ENCODE measurements at places on chromosomes 5 and 9. TPM values are rescaled to one million over a fixed set of nuclear protein-coding genes. Genes with fewer than 3 reads are reported as not detected.

GKAP1 gene
- total RNA-seq, result 2.7 TPM

ANKRA2 gene
- total RNA-seq, result 11.2 TPM

SARDH gene
- total RNA-seq, result 1.8 TPM

TEX48 gene
- not detected for total RNA-seq

GCNT4 gene
- total RNA-seq, result 3.2 TPM

OR1J2 gene
- not detected for total RNA-seq

FOXD4L3 gene
- total RNA-seq, result not detected

LCN12 gene
- total RNA-seq, result not detected

SLC25A2 gene
- total RNA-seq, result not detected

ANKRD18A gene
- 2.4 TPM for total RNA-seq

RNF208 gene
- total RNA-seq, result 4.2 TPM

UNC5A gene
- total RNA-seq, result 1.1 TPM

DNA sequence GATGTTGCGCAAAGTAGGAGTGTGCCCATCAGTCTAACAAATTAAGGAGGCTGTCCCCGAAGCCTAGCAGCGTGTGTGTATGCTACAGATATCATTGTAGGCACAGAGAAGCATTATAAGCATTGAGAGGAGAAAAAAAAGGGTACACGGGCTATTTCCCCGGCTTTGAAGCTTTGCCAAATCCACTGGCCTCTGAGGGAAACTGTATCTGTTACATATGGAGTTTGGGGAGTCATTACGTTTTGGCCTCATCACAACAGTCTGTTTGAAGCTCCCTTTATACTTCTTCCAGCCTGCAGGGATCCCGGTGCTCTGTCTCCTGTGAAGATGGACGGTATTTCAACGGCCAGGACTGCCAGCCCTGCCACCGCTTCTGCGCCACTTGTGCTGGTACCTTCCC lies 205.9 kb downstream of the RFK start:
- DNase-seq, result no peak

GRCh38 chr5:30768056-30768690 lies 425.3 kb upstream of the CDH6 start:
- no peak for DNase-seq

GRCh38 chr9:121218357-121219027 lies 16.8 kb upstream of the RAB14 start:
- no peak for DNase-seq

DNA sequence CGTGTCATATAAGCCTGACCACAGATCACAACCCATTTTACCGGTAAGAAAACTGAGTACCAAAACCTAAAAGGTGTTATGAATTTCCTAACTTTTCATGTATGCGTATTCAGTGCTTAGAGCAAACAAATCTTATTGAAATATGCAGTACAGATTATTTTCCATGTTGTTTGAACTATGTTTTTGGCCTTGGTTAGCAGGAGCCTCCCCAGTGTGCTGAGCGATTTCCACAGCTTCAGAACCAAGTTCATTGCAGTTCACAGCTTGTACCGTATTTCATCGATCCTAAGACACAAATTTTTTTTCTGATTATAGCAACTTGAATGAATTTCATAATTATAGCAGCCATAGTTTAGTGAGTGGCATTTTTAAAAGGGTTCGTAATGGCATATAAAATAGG lies 13.7 kb downstream of the ADAMTSL1 start:
- DNase-seq, result no peak

DNA sequence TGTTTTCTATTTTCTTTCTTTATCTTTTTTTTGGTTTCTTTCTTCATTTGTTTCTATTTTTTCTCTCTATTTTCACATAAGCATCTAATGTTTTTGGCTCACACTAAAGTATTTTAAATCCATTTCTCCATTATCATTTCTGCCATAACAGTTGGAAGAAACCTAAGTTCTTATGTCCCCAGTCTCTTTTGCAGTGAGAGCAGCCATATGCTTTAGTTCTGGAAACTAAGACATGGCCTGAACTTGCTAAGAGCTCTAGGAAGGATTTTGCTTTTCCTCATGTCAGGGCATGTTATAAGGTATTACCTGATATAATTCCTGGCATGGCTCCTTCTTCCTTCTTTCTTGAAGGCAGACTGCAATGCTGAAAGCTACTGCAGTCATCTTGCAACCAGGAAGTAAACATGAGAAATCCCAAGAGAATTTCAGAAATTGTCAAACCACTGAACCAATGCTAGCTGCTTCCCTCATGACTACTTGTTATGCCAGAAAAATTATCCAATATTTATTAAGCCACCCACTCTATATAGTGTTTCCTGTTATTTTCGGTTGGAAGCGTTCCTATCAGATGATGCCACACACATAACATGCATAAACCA lies 171.1 kb downstream of the TAF11L14 start:
- DNase-seq, result peak; percentile 5

DNA sequence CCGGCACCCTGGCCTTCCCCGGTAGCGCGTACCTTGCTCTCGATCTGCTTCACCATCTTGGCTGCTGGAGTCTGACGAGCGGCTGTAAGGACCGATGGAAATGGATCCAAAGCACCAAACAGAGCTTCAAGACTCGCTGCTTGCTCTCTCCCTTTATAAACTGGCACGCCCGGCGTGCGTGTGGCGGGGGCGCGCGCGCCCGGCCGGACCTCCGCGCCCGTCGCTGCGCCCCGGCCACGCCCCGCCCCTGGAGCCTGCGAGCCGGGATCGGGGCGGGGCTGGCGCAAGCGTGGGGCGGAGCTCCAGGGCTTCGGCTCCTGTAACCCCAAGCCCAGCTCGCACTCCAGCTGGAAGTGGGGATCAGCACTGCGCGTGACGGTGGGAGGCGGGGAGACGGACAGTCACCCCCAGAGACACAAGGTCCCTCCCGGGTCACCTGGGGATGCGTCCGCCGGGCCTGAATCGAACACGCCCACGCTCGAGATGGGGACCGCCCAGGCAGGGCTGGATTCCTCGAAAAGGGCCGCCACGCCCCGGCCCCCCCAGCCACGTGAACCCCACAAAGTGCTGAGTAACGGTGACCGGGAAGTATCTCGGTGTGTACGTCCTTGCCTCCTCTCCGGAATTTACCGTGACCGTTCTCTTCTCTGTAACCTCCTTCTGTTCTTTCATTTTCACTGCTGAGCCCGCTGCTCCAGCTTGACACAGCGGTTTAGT lies at the start of gene TXN:
TSS of gene TXN (minus strand) at position 128 of the 717 bp plus-strand sequence. CDS start at position 56, 72 bp downstream.
- DNase-seq, result no peak

DNA sequence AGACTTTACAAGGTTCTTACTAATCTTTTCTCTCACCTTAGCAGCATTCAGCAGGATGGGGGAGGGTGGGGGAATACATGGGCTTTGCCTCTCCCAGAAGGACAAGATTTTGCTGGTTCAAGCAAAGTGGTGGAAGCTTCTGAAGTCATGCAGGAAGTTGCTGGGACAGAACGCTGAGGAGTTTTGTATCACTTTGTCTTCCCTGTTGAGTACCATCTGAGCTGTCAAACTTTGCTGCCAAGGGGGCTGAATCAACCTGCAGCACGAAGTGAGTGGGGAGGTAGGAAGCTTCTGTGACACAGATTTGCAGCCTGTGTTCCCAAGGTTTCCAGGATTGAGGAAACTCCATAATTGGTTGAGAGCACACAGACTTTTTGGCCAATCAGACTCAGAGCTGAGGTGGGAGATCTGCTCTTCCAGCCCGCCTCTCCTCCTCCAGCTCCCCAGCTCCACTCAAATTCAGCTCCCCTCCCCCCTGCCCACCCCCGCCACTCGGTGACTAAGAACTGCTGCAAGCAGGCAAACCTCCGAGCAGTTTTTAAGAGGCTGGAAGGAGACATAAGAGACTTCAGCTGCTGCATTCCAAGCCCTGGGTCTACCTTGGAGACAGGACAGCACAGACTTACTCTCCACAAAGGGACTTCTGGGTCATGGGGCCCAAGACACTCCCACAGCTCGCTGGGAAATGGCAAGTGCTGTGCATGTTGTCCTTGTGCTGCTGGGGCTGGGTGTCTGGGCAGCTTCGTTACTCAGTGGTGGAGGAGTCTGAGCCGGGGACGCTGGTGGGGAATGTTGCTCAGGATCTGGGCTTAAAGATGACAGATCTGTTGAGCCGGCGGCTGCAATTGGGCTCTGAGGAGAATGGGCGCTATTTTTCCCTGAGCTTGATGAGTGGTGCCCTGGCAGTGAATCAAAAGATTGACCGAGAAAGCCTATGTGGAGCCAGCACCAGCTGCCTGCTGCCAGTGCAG lies at the start of gene PCDHGC5:
TSS of gene PCDHGC5 (plus strand) at position 491 of the 971 bp plus-strand sequence. CDS start at position 651, 160 bp downstream.
- no peak for DNase-seq

DNA sequence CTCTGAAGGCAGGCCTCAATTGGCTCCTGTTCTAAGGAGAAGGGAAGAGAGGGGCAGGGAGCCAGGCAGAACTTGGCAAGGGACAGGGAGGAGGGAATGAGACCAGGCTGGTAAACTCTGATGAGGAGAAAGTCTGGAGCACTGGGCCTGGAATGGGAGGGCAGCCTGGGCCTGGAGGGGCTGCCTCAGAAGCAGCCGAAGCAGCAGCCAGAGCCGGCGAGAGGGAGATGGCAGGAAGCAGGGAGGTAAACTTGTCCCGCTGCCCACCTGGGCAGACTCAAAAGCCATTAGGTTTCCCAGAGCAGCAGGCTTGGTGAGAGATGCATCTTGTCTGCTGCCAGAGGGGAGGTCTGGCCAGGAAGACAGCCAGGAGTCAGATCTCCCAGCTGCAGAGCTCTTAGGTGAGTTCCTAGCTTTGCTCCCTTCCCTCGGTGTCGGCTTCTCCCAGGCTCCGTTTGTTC lies 37.0 kb upstream of the CRB2 start:
- DNase-seq, result no peak

- DNase-seq, result no peak
These were observed at the start of gene NIPSNAP3A for GRCh38 chr9:104747565-104748358. Gene NIPSNAP3A, plus strand, starts transcription at chr9:104747683. Its CDS starts 110 bp downstream, at chr9:104747793.

- DNase-seq, result no peak
These were observed 680 bp downstream of the GOLPH3 start for GRCh38 chr5:32173267-32174010.

DNA sequence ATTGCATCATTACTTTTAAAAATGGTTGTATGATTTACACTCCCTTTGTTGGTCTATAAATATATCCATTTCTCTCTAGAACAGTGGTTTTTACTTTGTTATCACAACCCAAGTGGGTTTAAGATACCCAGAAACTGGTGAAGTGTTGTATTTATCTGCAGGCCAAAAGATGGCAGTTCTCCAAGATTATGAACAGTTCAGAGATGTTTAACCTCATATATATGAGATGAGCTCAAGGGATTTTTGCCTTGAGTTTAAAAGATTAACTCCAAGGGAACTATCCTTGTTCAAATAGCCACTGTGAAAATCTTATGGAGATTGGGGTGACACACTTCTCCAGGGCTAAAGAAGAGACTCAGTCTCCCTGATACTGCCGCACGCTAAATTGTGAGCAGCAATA lies 572.6 kb downstream of the TLE4 start:
- DNase-seq, result no peak

DNA sequence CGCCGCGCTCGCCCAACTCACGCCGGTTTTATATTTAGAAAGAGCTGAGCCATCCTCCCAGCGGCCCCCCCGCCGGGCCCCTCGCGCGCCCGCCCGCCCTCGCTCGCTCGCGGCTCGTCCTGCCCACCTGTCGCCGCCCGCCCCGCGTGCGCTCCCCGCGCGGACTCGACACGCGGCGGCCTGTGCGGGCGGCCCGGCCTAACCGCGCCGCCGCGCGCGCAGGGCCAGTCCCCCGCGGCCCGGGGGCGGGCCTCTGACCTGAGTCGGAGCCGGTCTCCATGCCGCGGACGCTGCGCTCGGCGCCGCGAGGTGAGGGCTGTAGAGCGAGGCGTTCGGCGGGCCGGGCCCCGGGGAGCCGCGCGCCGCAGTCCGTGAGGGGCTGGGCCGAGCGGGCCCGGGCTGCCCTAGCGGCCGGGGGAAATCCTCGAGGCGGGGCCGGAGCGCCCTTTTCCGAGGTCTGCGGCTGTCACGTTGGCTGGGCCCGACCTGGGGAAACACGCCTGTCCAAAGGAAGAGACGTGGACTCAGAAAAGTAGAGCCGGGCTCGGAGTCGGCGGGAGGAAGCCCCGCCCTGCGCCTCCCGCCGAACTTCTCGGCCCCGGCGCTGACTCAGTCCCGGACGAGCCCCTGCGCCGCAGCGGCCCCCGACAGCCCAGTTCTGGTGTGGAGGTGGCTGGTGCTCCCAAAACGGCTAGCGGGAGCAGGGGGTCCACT lies at the start of gene ECPAS:
TSS of gene ECPAS (minus strand) at position 526 of the 714 bp plus-strand sequence. CDS start 11,465 bp downstream, outside the sequence.
- no peak for DNase-seq

DNA sequence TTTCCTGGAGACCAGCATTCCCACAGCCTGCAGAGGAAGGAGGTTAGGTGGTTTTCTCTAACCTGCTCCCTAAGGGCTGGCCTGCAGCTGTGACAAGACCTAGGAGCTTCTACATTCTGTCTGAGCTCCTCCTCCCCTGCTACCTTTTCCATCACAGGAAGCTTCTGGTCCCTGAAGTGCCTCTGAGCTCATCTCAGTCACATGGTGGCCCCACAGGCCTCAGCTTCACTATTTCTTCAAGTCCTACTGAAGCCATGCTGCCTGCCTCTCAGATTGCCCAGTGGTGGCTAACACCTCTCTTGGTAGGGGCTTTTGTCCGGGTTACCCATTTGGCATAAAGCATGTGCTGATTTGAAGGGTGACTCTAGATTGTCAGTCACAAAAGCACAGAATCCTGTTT lies 259.4 kb downstream of the CRB2 start:
- DNase-seq, result no peak

GRCh38 chr5:160626322-160626721 lies 204.7 kb downstream of the PTTG1 start:
- DNase-seq, result no peak

DNA sequence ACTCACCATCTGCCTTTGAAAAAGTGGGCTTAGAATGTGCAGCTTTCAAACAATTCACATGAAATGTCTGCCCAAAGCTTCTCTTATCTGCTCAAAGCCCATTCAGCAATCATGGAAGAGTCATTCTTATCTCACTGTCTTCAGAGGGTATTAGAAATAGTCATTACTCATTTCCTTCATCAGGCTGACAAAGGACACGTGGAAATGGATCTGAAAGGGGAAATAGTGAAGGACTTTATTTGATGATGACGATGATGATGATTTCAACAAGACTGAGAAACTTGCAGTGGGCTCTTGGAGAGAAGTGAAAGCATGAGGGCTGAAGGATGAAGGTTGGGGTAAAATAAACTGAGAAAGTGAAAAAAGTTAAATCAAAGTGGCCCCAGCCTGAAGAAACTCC lies 194.3 kb downstream of the SMARCA2 start:
- DNase-seq, result no peak

- DNase-seq, result peak; percentile 56
These were observed 47.5 kb downstream of the NLN start for GRCh38 chr5:65769539-65769938.

DNA sequence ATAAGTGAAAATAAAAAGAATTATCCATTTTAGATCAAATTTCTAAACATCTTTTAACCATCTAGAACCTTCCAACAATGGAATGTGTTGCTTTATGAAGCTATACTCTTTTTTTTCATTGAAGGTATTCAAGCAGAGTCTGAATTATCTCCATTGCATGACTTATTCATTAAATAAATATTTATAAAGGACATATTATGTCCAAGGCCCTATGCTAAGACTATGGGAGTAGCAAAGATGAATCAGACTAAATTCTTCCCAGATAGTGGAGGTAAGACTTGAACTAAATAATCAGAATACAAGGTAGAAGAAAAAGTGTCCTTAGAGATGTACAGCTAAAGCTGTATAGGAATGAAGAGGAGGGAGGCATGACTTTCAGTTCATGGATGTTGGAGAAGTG lies 215.5 kb upstream of the RGMB start:
- DNase-seq, result no peak

- no peak for DNase-seq
These were observed 996.3 kb upstream of the CDH10 start for GRCh38 chr5:25641124-25641523.

- no peak for DNase-seq
These were observed 140.2 kb downstream of the CEP120 start for GRCh38 chr5:123283031-123283430.

GRCh38 chr9:37010180-37010579 lies 23.9 kb downstream of the PAX5 start:
- no peak for DNase-seq

GRCh38 chr5:375336-375920 lies 53.9 kb downstream of the AHRR start:
- no peak for DNase-seq
